ENCODE measurements at places on chromosomes 2 and 18. TPM values are rescaled to one million over a fixed set of nuclear protein-coding genes. Genes with fewer than 3 reads are reported as not detected.

KCNG3 gene
- total RNA-seq = not detected

IL36A gene
- not detected for total RNA-seq

DCTN1 gene
- total RNA-seq = 143 TPM

SPATA3 gene
- not detected for total RNA-seq

COL4A3 gene
- 23.3 TPM for total RNA-seq

SPATS2L gene
- total RNA-seq = 114 TPM

GPC1 gene
- 88.1 TPM for total RNA-seq

DUSP19 gene
- 7.0 TPM for total RNA-seq

TANC1 gene
- total RNA-seq = 62.9 TPM

FAM124B gene
- total RNA-seq = 1.9 TPM

PLCL1 gene
- total RNA-seq = 2.9 TPM

KCNG2 gene
- total RNA-seq = not detected

FBXO48 gene
- 0.96 TPM for total RNA-seq

KIAA1328 gene
- total RNA-seq = 19.0 TPM

MYOM1 gene
- total RNA-seq = 9.7 TPM

All from ureter (tissue), 1 donor.